Gastrocnemius medialis (tissue), 4 donors: ENCODE measurements at places on chromosomes 1 and 21. TPM values are rescaled to one million over a fixed set of nuclear protein-coding genes. Genes with fewer than 3 reads are reported as not detected.

GRCh38 chr1:190429932-190430331 is 47.7 kb downstream of the BRINP3 start:
- no peak for DNase-seq

GRCh38 chr1:207081806-207082205 is 6.9 kb upstream of the C4BPB start:
- DNase-seq = no peak

DNA sequence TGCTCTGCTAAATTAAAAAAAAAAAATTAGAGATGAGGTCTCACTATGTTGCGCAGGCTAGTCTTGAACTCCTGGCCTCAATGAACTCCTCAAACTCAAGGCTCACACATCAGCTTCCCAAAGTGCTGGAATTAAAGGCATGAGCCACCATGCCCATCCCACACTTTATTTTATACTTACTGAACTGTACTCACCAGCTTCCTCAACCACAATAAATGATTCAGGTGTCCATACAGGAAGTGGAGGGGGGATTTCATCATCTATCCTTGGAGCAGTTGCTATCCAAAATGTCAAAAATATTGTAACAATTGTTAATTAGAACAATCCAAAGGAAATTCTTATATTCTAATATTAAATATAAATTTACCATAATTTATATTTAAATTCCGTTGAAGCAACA is 22.4 kb upstream of the RSBN1 start:
- no peak for DNase-seq

DNA sequence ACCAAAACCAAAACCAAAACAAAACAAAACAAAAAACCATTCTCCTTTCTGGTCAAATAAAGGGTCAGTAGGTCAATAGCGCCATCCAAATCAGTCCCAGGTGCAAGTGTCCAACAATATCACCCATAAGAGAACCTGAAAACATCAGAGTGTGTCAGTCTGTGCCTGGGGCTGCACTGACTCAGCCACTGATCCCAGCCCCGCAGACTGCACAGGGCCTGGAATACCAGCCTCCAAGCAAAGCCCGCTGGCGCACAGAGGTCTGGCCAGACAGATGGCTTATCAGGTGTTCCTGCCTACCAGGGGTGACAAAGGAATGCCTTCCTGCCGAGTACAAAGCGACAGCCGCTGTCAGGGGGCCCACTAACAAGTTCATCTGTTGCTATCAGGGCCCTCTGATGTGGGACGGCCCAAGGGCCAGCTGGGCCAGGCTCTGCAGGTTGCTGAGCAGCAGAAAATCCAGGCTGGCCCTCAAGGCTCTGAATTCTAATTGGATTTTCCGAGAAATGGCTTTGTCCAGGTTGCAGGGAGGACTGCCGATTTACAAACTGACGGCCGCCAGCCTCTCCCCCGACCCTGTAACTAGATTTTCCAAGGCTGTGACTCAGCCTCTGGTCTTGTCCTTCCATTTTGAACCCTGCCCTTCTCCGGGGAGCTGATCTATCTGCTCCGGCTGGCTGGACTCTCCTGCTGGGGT is 13.7 kb upstream of the TMEM51 start:
- DNase-seq = no peak

GRCh38 chr1:238649200-238649599 is 737.2 kb upstream of the CHRM3 start:
- DNase-seq = no peak

GRCh38 chr1:6959491-6959890 is 174.2 kb downstream of the CAMTA1 start:
- DNase-seq = no peak

- no peak for DNase-seq
Measured at GRCh38 chr1:210758761-210759160, 375.2 kb downstream of the KCNH1 start.

DNA sequence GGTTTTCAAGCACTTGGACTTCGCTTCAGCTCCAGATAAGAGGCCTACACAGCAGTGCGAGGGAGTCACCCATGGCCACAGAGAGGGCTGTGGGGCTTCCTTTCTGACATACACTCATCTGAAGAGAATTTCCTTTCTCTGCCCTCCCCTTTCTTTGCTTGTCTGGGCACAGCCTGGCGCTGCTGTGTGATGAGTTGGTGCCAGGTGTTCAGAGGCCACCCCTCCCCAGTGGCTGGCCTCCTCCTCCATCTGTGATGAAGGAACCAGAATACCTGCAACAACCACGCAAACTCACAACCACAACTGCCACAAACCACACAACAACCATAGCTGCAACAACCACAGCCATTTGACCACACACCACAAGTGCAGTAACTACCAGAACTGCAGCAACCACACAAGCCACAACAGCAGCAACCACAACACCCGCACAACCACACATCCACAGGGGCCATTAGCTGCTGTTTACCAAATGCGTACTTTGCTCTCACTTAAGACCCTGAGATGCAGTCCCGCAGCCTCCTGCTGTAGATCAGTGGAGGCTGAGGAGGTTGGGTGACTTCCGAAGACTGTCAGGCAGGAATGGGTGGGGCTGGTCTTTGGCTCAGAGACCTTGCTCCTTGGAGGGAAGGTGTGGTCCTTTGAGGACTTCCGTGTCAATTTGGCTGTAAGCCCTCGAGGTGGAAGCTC is 71.1 kb downstream of the IER5 start:
- DNase-seq = no peak

DNA sequence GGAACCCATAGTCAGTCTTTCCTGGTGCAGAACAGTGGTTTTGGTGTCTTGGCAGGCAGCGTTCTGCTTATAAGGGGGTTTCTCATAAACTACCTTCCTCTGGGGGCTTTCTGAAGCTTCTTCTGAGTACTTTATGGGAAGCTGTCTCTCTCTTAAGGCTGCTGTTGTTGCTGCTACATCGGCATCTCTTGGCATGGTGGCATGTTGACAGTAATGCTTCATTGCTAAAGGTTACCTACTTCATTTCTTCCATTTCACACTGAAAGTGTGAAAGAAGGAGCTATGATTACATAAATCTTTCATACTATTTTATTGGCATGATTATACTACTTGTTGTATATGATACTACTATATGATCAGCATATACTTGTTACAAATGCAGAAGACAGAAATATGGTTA is 6.3 kb upstream of the MAP10 start:
- no peak for DNase-seq

Gene IQGAP3
- total RNA-seq = 0.55 TPM

Gene PCSK9
- not detected for total RNA-seq

Gene SH2D1B
- 5.5 TPM for total RNA-seq

Gene TAL1
- 0.59 TPM for total RNA-seq
